ENCODE measurements at places on chromosomes 2 and 18.

DNA sequence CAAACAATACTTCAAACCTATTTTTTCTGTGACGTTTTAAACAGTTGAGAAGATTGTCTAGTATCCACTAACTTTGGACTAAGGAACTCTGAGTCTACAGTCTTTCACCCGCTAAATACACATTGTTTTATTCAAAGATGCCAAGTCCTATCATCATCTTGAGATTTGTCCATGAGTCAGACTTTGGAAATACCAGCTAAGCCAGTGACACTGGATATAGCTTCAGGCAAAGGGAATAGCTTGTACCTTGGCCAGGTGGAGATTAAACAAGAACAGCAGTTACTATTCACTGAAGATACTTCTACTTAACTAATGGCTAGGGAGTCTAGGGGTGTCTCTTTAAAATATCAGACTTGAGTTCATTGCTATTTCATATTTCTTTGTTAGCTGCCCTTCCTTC lies 137.5 kb downstream of the COMMD1 start:
- no peak for DNase-seq

- no peak for DNase-seq
Observed at GRCh38 chr18:9221661-9222060, 85.1 kb downstream of the ANKRD12 start.

DNA sequence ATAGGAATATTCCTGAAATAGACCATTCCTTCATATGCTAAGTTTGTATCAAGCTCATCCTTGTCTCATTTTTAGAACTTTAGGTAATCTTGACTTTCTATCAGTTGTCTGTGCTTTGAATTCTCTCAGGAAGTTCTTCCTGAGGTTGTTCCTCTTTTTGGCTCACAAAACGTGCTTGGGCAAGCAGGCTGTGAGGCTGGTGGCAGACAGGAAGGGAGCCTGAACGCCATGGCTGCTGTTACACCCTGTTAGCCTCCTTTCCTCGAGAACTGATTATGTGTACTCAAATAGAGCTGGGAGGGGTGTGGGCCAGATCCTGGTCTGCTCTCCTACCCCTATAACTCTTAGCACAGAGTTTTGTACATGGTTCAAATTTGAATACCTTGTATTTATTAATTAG lies 136.4 kb upstream of the CELF4 start:
- DNase-seq = no peak

GRCh38 chr18:45957100-45957499 lies 10.0 kb downstream of the EPG5 start:
- peak; percentile 32 for DNase-seq
